Mesothelial cell of epicardium (in vitro differentiated cells): ENCODE measurements at places on chromosomes 5 and 9.

GRCh38 chr9:115445655-115446054, 327.7 kb upstream of the TNC start:
- no peak for DNase-seq

DNA sequence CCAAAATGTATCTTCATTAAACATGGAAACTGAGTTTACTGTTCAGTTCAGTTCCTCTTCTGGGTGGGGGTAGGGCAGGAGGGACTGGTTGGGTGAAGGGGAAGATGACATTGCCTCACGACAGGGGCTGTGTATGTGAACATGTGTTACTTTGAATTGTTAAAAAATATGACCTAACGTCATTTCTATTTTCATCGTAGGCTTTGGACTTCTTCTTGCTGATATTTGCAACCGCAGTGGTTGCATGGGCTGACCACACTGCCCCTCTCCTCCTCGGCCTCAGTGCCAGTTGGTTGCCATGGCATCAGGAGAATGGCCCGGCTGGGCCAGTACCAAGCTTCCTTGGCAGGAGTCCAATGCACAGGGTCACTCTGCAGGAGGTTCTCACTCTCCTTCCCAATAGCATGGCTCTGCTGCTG, 41.5 kb downstream of the HACD4 start:
- no peak for DNase-seq

- no peak for DNase-seq
Observed at GRCh38 chr5:126971455-126972031, 58.8 kb downstream of the MARCHF3 start.

DNA sequence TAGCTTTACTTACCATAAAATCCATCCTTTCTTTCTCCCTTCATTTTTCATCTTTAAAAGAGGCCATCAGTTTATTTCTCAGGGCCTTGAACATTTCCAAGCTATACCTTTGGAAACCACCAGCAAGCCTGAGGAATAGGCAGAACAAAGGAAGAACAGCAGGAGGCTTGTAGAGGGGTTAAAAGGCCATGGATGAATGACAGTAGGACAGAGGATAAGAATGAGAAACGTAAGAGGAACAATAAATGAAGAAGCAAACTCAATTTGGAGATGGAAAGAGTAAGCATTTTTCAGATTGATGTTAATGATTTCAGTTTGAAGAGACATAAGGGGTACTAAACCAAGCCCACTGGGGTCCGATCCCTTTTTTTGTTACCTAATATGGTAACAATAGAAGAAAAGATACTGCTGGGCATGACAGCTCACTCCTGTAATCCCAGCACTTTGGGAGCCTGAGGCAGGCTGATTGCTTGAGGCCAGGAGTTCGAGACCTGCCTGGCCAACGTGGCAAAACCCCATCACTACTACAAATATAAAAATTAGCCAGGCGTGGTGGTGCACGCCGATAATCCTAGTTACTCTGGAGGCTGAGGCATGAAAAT, 106.6 kb upstream of the NMUR2 start:
- DNase-seq, result no peak
